ENCODE measurements at places on chromosomes 13 and 19.

- DNase-seq, result no peak
Measured at GRCh38 chr13:103328899-103329298, 262.7 kb upstream of the SLC10A2 start.

DNA sequence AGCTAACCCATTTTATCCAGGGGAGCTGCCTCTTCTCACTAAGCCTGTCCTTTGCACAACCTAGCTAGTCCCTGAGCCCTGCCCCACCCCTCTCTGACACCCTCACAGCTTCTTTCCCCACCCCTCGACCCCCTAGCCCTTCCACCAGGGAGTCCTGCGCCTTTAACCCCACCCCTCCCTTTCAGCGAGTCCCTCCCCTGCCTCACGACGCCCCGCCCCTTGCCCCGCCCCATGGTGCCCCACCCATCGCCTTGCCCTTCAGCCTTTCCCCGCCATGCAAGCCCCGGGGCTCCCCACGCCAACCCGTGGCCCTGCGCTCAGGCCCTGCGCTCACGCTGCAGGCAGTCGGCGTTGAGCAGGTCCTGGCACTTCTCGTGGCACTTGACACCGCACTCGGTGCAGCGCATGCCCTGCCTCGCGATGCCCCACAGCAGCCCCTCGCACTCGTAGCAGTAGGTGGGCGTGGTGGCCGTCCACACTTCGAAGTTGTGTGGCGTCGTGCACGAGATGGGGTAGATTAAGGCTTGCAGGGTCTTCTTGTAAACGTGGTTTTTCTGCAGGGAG, 40.0 kb downstream of the UNC13A start:
- no peak for DNase-seq

GRCh38 chr13:114122127-114122511, 10.3 kb downstream of the RASA3 start:
- DNase-seq, result no peak

GRCh38 chr19:28466107-28467045, 746.6 kb downstream of the UQCRFS1 start:
- DNase-seq, result no peak

DNA sequence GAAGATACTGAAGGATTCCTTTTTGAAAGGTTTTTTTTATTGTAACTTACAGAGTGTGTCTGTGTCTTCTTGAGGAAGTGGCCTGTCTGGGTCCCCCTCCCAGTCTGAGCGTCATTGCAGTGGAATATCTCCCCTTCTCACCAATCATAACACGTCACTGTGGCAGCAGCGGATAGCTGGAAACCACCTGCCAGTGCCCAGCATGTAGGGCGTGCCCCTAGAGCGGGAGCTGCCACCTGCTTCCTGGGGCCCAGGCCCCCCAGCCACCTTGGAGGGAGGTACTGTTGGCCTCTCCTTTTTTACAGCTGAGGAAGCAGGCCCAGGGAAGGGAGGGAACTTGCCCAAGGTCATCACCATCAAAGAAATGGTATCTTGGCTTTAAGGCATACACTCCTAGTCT, 4.6 kb upstream of the DNM2 start:
- DNase-seq, result no peak

DNA sequence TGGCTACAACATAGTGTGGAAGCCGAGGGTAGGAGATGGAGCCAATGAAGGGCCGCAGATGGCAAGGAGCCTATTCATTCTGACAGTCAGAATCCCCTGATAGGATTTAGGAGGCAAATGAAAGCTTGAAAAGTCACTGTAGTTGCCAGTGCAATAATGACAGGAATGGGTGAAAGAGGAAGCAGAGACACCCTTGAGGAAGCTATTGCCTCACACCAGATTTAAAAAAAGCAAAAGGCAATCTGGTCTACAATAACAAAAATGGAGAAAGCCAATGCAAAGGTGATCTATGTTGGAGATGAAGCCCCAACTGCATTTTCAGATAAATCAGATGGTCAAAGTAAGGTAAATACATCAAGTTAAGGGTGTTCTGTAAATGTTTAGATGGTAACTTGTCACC, 158.5 kb downstream of the TUBA3C start:
- no peak for DNase-seq

GRCh38 chr19:46990991-46991676, 28.5 kb upstream of the NPAS1 start:
- peak; percentile 32 for DNase-seq

DNA sequence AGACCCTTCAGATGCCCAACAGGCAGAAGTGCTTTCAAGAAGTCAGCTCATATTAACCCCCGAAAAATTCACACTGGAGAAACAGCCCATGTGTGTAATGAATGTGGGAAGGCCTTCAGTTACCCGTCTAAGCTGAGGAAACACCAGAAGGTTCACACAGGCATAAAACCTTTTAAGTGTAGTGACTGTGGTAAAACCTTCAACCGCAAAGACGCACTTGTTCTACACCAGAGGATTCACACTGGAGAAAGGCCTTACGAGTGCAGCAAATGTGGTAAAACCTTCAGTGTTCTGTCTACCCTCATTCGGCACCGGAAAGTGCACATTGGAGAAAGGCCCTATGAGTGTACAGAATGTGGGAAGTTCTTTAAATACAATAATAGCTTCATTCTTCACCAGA, 8.6 kb downstream of the ZNF584 start:
- DNase-seq, result no peak

- DNase-seq, result no peak
Measured at GRCh38 chr13:105513448-105513847, 1022.0 kb downstream of the EFNB2 start.

GRCh38 chr13:52809310-52809769, 39.1 kb downstream of the PCDH8 start:
- no peak for DNase-seq

- no peak for DNase-seq
Measured at GRCh38 chr13:44093607-44094564, 214.2 kb downstream of the LACC1 start.

- no peak for DNase-seq
Measured at GRCh38 chr13:66353664-66354063, 876.5 kb downstream of the PCDH9 start.

- DNase-seq, result no peak
Measured at GRCh38 chr13:21231426-21231940, 55.0 kb downstream of the MRPL57 start.

DNA sequence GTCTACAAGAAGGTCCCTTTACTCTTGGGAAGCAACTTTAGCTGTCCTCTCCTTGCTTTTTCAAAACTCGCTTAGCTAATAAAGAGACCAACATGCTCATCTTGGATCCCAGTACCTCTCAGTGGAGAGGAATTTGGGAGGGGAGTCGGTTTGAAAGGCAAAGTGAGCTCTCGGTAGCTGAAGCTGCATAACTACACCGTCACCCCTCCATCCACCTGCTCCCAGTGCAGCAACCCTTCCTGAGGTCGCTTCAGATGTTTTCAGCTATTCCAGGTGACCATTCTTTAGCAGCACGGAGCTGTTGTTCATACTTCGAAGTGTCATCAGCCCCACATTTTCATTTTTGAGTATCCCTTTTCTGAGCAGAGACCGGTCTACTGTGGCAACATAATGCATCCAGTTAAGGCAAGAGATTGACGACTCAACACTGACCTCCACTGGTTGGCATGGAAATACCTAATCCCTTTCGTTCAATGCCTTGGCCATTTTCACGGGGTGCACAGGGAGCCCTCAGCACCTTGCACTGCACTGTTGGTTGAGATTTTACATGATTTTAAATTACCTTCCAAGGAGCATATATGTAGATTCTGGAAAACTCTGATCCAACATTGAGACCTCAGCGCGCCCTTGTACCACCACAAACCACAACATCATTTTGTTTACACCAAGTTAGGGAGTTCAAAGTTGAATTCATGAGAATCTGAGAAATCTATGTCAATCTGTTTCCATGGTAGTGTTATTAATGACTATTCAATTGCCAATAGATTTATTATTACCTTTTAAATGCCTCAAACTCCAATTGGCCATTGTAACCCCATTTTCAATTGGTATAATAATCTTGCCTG, 42.2 kb downstream of the DLEU7 start:
- peak; percentile 36 for DNase-seq

DNA sequence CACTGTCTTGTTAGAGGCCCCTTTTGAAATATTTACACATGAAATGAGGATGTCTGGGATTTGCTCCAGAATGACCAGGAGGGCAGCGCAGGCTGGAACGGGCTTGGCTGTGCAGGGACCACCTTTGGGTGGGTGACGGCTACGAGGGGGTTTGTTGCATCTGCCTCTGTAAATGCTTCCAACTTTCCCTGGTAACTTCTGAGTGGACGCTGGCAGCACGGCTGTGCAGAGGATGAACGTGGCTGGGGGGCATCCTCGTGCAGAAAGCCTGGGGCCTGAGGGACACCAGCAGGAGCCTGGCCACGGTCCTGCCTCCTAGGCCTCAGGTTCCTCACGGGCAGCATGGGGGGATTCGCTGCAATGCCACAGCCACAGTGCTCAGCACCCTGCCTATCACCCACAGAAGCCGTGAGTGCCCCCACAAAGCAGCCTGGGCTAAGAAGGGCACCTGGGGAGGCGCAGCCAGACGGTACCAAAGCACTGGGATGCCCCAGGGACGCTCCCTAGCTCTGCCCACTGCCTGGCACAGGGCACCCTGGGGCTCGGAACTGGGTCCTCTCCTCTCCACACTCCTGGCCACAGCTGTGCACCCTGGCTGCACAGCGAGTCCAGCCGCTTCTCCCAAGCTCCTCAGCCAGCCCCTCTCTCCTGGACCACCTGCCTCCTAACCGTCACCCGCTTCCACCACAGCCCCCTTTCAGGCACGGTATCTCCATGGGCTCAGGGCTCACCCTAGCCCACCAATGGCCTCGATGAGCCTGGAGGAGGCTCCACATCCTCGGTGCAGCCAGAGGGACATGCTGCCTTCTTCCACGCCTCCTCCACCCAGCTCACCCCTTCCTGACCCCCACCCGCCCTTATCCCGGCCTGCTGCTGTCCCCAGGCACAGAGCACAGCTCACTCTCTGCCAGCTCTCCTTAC, 44.5 kb downstream of the MLLT1 start:
- DNase-seq, result no peak

GRCh38 chr13:36841391-36841790, 22.4 kb downstream of the RFXAP start:
- no peak for DNase-seq

GRCh38 chr19:47860602-47861297, 1.7 kb downstream of the TPRX2 start:
- DNase-seq, result no peak

DNA sequence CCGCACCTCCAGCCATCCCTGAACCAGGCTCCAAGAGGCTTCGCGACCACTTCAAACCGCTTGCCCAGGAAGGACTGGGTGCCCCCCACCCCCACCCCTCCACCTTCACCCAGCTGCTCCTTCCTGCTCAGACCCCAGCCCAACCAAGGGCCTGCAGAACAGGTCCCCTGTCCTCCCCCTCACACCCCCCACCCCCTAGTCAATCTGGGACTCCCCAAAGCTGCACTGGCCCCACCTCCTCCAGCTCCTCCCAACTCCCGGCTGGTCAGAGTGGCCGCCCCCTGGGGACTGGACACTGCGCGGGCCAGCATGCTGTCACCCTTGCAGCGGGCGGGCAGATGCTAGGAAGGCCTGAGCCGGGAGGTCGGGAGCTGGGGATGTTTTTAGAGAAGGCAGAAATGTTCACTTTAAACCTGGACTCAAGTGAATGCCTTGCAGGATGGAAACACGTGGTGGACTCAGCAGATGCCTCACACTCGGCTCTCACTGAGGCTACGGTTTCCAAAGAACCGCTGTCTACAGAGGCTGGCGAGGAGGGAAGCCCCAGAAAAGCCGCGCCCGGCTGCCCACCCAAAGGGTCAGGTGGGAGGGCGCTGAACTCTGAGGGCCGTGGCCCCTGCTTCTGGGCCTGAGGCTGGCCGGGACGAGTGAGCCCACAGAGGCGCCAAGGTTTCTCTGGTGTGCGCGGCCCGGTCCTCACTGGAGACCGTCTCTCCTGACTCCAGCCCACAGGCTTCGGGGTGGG, 8.0 kb downstream of the RPL36 start:
- DNase-seq, result no peak

DNA sequence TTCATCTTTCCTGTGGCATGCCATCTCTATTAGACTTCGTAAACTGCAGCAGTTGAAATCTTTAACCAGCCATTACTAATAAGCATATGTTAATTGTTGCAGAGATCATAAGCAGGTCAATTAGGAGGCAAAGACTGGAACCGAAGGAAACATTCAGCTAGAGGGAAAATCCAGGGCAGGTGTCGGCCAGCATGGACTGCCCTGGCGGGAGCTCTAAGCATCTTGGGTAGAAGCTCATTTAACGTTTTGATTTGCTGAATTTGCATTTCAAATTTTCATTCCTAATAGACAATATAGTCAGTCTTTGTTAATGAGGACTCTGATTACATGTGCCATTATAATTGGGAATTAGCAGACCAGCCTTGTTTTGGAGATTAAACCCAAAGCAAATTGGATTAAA, 238.6 kb downstream of the POU4F1 start:
- DNase-seq, result no peak

- DNase-seq, result no peak
Measured at GRCh38 chr13:39565036-39565949, 37.7 kb downstream of the LHFPL6 start.

GRCh38 chr19:15144046-15144646, 36.9 kb downstream of the SYDE1 start:
- DNase-seq, result no peak

- DNase-seq, result no peak
Measured at GRCh38 chr13:111480976-111481375, 160.5 kb downstream of the TEX29 start.

- no peak for DNase-seq
Measured at GRCh38 chr13:41111454-41111853, 21.1 kb downstream of the KBTBD6 start.

GRCh38 chr13:85976242-85976641, 177.0 kb upstream of the SLITRK6 start:
- DNase-seq, result no peak

DNA sequence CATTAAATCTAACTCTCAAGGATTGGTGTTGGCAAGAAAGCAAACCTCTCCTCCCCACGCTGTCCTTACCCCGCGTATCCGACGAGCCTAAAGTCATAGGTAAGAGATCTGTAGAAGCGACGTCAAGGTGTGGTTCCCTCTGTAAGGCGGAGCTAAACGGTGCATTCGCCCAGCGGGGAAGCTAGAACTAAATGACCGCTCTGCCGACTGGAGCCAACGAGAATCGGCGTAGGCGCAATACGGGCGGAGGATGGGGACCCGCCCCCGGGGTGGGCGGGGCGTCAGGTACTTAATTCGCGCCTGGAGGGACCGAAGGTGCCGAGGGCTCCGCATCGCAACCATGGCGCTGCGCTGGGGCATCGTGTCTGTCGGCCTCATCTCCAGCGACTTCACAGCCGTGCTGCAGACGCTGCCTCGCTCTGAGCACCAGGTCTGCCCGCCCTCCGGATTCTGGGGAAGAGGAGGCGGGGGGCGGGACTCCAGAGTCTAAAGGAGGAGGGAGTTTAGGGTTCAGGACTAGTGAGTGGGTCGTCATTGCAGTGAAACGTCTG, at the start of gene DHDH:
DHDH (plus strand) TSS at position 318 of the 551 bp plus-strand sequence; CDS start at position 341, 23 bp downstream.
- DNase-seq, result peak; percentile 78

All from activated T-helper 1 cell treated with anti-CD3 and anti-CD28 coated beads, Interleukin-2, amount 50 U/mL, for 16 hours (primary cell).